Spinal cord (tissue), 10 donors: ENCODE measurements at places on chromosomes 13 and 19. TPM values are rescaled to one million over a fixed set of nuclear protein-coding genes. Genes with fewer than 3 reads are reported as not detected.

DNA sequence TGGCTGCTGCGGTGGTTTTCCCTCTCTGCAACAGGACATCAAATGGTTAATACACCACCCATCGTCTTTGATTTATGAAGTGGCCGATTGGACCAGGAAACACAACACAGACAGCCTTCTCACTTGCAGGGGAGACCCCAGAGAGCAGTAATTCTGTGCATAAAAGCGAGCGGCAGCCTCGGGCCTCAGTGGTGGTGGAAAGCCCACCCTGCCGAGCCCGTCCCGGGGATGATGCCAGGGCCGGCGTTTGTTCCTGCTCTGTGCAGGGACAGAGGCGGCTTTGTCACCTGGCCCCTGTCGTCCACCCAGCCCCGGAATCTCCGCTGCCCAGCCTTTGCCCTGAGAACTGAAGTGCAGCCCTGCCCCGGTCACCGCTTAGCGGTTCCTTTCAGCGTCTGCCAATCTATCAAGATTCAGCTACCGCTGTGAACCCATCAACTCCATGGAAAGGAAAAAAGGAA, 184.4 kb downstream of the TSHZ3 start:
- peak; percentile 89 for DNase-seq

DNA sequence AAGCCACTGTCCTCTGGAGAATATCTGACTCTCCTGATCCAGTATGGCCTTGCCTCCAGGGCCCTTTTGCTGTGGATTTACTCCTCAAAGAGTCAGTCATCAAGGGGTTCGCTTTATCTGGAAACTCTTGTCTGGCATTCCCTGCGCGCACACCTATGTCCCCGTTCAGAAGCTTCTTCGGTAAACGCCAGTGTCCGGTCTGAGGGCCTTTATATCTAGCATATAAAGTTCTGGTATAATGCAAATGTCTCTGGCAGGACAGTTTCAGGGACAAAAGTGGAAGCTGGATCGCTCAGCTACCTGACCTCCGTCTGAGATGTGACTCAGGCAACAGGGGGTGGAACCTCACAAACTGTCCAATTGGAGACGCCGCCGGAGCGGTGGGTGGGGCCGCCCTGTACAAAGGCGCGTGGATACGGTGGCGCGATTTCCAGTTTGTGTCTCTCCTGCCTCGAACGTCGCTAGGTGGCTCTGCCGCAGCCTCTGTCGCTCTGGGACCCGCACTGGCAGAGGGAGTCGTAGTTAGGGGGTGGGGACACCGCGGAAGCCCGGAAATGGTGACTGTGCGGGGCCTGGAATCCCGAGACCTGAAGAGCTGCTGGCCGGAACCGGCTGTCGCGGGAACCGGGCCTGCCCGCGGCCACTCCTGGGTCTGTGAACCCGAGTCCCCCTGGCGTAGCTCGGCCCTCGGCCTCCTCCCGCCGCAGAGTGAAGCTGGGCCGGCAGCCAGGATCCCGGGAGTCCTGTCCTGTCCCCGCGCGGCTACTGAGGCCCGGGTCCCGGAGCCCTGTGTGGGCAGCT, 10.6 kb upstream of the ZNF709 start:
- peak; percentile 85 for DNase-seq

DNA sequence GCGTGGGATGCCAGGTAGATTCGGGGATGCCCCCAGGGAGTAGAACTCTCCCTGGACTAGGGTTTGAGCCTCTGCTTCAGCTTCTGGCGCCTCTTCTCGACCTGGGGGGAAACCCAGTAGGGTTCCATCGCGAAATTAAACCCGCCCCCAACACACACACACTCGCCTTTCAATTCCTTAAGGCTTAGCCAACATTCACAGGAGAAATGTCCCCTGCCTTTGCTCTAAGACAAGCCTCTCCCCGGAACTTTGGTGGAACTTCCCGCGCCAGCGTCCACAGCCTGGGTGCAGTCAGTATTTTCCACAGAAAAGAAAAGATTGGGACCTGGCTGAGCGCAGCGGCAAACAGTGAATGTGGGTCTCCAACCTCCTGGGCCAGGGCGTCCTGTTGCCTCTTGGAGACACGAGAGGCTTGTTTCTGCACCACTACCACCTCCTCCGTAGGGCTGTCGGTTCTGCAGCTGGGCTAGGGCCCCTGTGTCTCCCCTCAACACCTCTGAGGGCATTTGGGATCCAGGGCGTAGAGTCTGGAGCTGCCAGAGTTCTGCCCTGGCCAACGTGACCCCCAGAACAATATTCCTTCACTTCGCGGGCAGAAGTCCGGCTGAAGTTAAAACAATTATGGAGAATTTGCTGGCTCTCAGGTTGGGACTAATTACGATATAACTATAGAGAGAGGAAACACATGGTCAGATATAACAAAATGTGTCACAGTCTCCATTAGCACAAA, 3.2 kb downstream of the PDX1 start:
- DNase-seq = no peak

DNA sequence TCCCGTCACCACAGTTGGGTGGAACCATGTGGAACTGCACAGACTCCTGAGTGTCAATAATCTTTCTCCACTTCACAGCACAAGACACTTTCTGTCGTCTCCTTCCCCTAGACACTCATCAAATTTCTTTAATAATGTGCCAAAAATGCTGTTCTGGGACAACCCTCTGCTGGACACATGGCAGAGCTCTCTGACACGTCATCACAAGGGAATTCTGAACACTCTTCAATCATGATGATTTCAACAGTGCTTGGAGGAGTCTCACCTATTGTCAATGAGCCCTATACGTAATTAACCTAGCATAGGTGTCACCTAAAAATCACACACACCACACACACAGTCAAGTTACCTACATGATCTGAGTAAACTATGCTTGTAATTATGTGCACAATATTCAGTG, 141.3 kb downstream of the STOML3 start:
- DNase-seq = no peak

DNA sequence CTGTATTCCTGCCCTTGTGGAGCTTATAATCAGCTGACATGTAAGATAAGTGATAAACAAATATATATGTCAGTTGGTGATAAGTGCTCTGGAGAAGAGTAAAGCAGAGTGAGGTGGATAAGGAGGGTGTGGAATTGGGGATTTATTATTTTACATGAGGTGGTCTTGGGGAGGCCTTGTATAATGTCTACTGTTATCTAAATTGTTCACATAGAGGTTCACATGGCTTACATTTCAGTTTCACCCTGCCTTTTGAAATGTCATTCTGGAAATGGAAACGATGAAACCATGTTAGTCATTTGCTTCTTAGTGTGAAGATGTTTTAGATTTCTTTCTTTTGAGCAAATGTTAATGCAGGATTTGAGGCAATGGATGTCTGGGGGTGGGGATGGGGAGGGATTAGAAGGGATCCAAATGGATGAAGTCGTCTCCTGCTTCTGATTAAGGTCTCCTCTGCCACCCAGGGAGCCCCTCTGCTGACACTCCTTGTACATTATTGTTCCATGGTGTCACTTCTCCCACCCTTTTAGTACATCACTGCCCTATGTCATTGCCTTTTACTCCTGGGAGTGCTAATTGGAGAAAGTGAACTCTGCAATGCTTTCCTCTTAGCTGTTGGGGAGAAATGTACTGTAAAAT, 14.0 kb downstream of the B3GLCT start:
- no peak for DNase-seq

DNA sequence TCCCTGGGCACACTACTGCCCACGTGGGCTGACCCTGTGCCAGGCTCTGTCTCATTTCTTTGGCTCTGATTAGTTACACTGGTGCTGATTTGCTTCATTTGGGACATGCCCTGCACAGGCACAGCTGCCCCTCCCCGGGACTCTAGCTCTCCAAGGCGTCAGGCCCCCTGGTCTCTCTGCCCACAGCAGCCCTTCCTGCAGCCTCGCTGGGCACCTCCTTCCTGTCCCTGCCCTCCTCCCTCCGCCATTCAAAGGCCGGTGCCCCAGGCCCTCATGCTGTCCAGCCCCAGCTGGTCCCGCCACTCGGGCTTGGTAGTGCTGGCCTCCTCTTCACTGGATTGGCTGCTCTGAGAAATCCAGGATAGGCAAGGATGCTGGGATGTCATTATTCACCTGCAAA, 73.1 kb downstream of the ERICH6B start:
- DNase-seq = no peak

- DNase-seq = no peak
These were observed 630 bp downstream of the NUCB1 start for GRCh38 chr19:48900477-48901406.

- DNase-seq = no peak
These were observed 1.2 kb downstream of the KCNRG start for GRCh38 chr13:50016444-50016843.

DNA sequence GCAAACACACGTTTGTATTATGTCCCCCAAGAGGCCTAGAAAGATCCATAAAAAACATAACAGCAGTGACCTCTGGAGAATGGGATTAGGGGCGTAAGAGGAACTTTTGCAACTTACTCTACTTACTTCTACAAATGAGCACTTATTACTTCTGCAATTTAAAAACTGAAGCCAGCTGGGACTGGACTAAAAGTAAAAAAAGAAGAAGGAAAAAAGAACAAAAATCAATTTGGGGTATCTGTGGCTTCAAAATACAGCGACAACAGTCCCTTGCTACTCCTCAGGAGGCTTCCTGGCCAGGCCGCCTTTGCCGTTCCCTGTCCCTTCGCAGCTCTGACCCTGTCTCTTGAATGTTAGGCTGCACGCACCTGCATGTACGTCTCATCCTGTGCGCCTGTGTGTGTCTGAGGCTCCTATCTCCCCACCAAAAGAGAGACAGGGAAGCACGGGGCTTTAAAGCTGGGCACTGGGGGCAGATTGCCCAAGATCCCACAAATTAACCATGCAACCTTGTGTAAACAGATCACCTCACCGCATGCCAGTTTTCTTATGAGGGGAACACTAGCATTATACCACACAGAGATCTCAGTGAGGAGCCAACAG, 12.1 kb upstream of the FKRP start:
- no peak for DNase-seq

GRCh38 chr13:51923983-51924539, 62.3 kb downstream of the CCDC70 start:
- no peak for DNase-seq

PGLYRP2 gene
- not detected for total RNA-seq

ZNF790 gene
- 15.9 TPM for total RNA-seq

CABP5 gene
- not detected for total RNA-seq

TNFRSF19 gene
- total RNA-seq = 38.9 TPM

ERICH4 gene
- total RNA-seq = not detected

IZUMO4 gene
- 7.2 TPM for total RNA-seq

GFY gene
- not detected for total RNA-seq

FCAR gene
- total RNA-seq = not detected
